ENCODE measurements at places on chromosomes 3 and 15.

GRCh38 chr15:63043335-63044076, 959 bp downstream of the TPM1 start:
- ATAC-seq: no peak

DNA sequence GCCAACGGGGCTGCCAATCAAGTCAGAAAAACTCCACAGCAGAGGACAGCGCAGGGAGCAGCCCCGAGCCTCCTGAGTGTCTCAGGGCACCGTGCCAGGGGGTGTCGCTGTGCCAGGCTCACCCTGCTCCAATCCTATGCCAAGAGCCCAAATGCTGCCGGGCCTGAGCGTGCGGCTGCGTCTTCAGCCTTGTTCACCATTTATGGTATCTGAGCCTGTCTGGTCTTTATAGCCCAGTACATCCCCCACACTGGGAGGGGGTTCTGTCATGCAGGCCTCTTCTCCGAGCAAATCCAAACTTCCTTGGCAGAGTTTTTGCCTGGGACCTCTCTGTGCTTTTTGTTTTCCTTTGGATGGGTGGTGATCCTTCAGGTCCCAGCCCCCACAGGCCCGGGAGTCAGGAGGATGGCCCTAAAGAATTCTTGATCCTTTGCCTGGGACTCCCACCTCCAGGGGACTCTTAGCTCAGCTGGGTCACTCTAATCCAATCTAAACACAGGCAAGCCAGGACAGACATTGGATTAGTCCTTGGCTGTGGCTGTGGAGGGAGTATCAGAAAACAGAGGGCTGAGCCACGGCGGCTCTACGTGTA, 135.1 kb upstream of the HACD2 start:
- peak; percentile 21 for ATAC-seq

GRCh38 chr3:160065282-160065681, 76.6 kb downstream of the IL12A start:
- no peak for ATAC-seq

DNA sequence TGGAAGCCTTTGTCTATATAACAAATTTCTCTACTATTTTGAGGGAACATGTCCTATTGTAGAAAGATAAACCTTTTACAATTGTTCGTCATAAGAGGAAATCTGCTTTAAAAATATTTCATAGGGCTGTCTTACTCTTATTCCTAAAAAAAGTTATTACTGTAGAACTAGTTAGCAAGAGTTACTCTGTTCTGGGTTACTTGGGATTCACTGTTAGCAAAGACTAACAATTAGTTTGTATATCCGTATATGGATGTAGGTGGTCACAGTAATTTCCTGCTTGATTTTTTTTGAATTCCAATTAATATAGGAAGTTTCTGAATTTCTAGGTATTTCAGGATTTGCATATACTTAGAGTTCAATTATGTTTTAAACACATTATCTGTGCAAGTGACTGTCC, 413.5 kb downstream of the RBMS3 start:
- ATAC-seq: peak; percentile 36

GRCh38 chr3:5388091-5388490, 200.6 kb downstream of the EDEM1 start:
- ATAC-seq: no peak

DNA sequence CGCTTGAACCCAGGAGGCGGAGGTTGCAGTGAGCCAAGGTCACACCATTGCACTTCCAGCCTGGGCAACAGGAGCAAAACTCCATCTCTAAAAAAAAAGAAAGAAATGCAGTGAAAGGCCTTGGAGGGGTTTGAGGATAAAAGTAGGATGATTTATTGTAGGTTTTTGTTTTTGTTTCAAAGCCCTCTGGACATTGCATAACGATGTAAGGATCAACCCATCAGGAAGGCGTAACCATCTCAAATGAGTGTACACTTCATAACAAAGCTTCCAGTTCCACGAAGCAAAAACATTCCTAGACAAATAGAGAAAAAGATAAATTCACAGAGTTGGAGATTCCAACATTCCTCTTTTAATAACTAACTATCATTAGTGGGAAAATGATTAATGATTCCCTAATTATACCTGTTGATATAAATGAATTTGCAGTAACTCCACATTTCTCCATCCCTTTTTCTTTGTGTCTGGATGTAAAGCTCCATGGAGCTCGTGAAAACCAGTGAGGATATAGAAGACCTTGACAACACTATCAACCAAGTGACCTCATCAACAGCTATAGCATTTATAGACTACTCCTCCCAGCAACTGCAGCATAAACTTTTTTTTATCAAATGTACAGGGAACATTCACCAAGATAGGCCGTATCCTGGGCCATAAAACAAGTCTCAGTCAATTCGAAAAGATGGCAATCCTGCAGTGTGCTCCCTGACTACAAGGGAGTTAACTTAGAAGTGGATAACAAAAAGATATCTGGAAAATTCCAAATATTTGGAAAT, 48.7 kb upstream of the PPP4R2 start:
- no peak for ATAC-seq

GRCh38 chr3:59517388-59517787, 467.6 kb upstream of the CFAP20DC start:
- no peak for ATAC-seq

DNA sequence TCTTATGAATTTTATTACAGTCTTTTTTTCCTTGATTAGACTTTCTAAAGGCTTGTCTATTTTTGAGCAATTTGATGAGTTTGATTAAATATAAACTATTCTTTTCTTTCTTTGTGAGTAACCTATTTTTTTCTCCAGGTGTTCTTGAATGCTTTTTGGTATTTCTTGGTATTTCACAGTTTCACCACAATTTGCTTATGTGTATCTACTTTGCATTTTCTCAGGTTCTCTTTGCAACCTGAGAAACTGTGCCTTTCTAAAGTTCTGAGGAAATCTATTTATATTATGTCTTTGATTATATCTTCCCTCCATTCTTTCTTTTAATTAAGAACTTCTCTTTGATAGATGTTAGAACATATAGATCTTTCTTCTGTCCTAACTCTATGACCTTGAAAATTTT, 117.1 kb upstream of the MLF1 start:
- ATAC-seq: no peak

DNA sequence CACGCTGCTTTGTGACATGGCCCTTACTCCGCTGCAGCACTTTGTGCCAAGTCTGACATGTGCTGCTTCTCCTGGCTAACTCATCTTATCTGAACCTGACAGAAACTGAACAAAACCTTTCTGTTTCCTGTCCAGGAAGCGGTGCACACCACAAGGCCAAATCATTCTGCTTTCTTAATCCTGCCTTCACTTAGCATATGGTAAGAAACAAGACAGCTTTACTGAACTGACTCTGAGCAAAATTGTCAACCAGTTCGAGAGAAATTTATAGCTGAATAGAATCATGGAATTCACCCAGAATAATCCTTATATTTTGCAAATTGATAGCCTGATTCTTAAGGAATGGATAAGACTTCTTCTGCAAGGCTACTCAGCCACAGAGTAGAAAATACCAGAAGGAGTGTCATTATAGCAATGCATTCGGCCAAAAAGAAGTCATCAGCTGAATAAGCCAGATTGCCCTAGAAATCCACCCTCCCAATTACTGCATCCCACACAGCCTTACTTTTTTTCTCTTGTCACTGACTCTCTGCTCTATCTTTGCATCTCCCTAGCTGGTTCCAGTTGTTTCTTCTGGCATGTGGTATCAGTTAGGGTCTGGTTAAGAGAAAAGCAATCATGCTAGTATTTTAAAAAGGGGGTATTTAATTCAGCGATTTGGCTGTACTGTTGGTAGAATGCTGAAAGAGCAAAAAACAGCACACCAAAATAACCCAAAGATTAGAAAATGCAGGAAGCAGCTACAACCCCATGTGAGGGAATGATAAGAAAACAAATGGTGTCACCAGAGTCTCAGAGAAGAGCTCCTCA, 41.6 kb upstream of the STRIT1 start:
- peak; percentile 62 for ATAC-seq

All from SK-N-SH treated with all-trans-retinoic acid at 6 μM for 48 hours (cell line).